Activated B cell treated with CpG ODN at 0.5 μM for 24 hours (primary cell): ENCODE measurements at places on chromosomes 7 and 10.
A peak's percentile ranks its signal among the peaks of the same experiment; 100 is the strongest.

DNA sequence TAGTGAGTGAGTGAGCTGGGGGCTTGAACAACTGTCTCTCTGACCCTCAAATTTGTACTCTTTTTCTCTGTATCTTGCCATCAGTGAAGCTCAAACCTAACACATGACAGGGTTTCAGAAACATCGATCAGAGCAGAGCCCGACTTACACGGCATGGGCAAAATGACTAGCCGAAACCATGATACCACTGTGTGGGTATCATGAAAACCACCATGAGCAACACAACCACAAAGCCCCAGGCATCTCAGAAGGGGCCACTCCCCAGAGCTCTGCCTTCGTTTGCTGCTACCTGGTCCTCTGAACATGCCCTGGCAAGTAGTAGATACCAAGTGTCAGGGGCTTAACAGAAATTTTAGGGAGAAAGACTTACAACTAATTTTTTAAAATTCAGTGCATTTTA lies 308.5 kb downstream of the WDR11 start:
- DNase-seq = no peak

- no peak for DNase-seq
Measured at GRCh38 chr10:132304756-132305509, 2.8 kb downstream of the STK32C start.

GRCh38 chr7:46654546-46655443 lies 733.7 kb upstream of the IGFBP3 start:
- no peak for DNase-seq

GRCh38 chr7:15495170-15495569 lies 66.6 kb downstream of the AGMO start:
- DNase-seq = no peak

DNA sequence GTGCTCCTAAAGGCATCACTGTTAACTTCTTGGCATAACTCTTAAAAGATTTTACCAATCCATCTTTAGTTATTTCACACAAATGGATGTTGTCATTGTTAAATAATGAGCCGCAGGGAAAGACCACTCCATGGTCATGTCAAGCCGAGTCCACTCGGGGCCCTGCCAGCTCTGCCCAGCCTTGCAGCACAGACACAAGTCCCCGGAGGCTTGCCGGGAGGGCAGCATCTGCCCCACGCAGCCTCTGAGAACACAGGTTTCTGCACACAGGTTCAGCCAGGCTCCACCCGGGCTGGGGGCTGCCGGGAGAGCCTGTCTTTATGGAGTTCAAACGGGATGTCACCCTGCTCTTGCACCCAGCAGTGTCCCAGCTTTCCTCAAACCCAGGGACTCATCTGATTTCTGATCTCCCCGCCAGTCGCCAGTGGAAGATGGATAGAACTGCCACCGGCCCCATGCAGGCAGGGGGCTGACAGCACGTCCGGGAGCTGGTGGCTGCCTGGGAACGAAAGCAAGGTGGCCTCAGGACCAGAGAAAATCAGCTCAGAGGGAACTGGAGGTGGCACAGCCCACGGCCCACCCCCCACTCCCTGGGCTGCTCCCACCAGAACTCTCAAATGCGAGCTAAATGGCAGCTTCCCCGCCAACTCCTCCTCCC lies 156.2 kb downstream of the TCERG1L start:
- DNase-seq = no peak

DNA sequence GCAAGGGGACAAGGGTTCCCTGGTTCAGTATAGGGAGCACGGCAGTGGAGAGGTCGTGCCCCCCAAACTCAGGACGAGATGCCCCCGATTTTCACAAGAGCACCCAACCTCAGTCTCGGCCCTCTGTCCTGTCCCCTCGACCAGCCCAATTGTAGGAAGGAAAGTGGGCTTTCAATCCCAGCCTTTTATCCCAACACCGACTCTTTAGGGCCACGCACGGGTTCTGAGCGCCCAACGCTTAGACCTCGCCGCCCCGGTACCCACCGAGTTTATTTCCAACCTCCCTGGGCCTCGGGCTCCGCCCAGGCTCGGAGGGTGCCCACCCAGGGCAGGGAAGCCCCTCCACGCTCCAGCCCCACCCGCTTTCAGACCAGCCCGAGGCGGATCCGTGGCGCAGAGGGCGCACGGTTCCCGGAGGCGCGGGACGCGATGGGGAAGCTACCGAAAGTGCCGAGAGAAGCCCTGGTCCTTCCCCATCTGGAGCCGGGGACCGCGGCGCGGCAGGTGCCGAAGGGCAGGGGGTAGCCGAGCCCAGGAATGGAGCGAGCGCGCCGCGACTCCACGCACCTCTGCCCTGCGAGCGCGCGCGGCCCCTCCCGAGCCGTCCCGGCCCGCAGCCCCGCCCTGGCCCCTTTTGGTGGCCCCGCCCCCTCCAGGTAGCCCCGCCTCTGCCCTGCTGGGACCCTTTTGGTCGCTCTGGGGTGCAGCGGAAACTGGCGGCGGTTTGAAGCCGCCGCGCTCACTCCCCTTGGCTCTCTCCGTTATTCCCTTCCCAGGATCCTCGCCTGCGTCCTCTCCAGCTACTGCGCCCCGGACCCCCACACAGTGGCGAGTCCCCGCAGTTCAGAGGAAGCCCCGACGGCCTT lies 20.4 kb downstream of the GRID2IP start:
- DNase-seq = peak; percentile 71

DNA sequence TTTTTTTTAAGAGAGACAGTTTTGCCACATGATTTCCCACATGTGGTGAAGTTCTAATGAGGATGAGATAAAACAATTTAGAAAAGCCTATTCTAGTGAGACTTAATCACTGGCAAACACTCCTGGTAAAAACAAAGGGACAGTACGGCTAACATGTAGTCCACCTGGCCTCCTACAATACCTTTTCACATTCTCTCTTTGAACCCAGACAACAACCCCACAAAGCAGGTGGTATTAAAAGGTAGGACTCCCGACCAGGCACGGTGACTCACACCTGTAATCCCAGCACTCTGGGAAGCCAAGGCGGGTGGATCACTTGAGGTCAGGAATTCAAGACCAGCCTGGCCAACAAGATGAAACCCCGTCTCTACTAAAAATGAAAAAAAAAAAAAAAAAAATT lies 12.4 kb downstream of the PARD3 start:
- no peak for DNase-seq

- DNase-seq = no peak
Measured at GRCh38 chr10:53134050-53134449, 361.5 kb upstream of the MBL2 start.

GRCh38 chr10:59234194-59234593 lies 57.8 kb downstream of the PHYHIPL start:
- no peak for DNase-seq

- no peak for DNase-seq
Measured at GRCh38 chr10:12801214-12802087, 200.1 kb downstream of the CCDC3 start.

- DNase-seq = no peak
Measured at GRCh38 chr10:104734433-104734832, 93.3 kb downstream of the SORCS3 start.

GRCh38 chr7:121803039-121803438 lies 69.9 kb upstream of the PTPRZ1 start:
- no peak for DNase-seq

DNA sequence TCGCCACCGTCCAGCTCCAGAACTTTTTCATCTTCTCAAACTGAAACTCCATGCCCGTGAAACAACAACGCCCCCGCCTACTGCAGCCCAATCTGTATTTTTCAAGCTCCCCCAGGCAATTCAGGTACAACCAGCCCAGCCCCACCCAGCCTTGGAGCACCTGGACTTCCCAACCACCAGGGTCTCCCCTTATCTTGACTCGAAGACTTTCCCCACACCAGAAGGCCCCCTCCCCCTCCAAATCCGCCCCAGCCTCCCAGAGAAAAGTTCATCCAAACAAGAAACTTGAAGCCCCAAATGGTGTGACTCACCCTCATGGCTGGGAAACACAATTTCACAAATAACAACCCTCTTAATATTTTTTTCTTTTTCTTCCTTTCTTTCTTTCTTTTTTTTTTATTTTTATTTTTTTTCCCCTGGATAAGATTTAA lies 10.6 kb downstream of the ZCCHC24 start:
- no peak for DNase-seq

- no peak for DNase-seq
Measured at GRCh38 chr7:136312592-136312991, 335.4 kb upstream of the MTPN start.

DNA sequence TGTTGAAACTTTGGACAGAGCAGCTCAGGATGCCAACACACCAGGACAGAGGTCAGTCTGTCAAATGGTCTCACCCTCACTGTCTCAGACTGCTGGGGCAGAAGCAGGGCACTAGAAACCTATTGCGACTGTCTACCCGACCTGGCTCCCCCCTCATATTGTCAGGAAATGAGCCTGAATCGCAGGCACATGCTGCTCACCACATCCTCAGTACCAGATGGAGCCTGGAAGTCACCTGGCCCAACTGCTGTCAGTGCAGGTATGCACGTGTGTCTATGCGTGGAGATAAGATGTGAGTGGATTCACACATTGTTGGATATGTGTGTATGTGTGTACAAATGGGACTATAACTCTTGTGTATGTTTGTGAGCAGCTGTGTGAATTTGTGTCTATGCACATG lies 3.2 kb upstream of the CDHR1 start:
- DNase-seq = no peak

- DNase-seq = no peak
Measured at GRCh38 chr7:12031186-12031585, 179.9 kb upstream of the TMEM106B start.

DNA sequence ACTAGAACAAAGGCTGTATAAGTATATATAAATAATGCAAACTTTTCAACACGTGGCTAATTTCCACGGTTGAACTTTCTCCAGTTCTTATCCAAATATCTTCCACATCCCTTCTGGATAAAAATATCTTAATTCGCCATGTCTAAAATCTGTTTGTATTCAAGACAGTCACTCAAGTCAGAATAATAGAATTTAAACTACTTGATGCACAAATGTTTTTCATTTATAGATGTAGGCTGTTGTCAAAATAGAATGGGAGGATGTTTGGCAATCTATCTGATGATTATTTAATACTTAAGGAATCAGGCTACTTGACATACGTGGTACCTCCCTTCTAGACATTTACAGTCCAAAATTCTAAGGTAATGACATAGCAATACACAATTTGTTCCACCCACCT lies 204.3 kb downstream of the TWIST1 start:
- DNase-seq = no peak

- DNase-seq = no peak
Measured at GRCh38 chr7:88150033-88150432, 69.8 kb downstream of the SRI start.

- DNase-seq = peak; percentile 30
Measured at GRCh38 chr7:191981-192649, at the start of gene FAM20C. TSS of gene FAM20C (plus strand) at chr7:192571. CDS start at chr7:193200, 629 bp downstream.

DNA sequence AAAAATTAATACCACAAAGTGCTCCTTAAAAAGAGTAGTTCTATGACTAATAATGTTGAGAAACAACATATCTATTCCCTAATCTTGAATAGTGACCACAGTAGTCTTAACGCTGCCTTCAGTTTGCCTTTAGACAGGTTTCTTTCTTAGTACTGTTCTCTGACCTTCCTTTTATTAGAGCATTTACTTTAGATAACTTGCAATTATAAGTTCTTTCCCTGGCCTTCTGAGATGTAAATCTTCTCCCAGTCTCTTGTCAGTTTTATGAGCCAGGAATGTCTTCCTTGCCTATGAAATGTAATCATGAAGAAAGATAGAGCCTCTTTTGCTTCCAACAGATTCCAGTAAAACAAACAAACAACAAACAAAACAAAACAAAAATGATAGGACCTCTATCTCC lies 1119.8 kb upstream of the LRRTM3 start:
- DNase-seq = no peak

DNA sequence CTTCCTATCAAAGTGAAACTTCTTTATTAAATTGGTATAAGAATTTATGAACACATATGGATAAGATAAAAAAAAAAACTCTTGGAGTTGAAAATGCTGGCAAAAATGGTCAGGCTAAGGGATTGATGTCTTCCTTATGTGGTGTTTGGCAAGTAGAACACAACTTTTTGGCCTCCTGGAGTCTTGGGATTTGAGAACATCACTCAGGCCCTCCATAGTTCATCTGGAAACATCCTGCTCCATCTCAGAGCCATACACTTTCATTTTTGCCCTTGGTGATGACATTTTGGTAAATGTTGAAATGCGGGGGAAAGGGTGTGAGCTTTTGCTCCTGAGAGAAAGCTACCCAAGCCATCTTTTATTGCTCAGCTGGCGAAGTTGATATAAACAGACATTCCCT lies 27.5 kb upstream of the BTBD16 start:
- no peak for DNase-seq

DNA sequence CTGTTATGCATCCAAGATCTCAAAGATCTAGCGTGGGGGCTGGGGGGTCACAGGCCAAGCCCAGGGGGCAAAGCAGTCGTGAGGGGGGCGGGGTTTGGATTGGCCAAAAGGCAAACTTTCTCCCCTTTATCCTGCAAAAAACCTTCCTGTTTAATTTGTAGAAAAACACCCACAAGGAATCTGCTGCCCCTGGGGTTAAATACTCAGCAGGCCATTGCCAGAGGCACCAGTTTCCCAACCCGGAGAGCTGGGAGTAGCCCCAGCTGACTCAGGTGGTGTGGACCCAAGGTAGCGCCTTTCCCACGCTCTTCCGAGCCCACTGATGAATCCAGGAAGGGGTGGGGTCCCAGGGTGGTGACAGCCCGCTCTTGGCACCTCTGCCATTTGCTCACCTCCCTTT lies 21.4 kb downstream of the KCP start:
- no peak for DNase-seq

DNA sequence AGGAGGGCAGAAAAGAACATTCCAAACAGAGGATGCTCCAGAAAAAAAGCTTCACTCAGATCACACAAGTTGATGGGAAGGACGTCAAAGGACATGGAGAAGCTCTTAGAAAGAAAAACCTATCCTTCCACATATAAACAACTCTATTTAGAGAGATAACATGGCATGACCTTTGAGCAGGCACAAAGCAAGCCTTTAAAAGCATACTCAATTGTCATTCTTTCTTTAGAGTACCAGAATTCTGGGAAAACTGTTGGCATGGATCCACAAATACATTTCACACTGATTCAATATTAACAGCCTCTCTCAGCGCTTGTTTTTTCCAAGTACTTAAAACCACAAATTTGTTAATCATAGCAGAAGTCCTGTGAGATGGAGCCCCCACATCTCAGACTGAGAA lies 7.3 kb upstream of the ABLIM1 start:
- DNase-seq = no peak

GRCh38 chr7:1136841-1137516 lies 23.0 kb downstream of the ZFAND2A start:
- no peak for DNase-seq

DNA sequence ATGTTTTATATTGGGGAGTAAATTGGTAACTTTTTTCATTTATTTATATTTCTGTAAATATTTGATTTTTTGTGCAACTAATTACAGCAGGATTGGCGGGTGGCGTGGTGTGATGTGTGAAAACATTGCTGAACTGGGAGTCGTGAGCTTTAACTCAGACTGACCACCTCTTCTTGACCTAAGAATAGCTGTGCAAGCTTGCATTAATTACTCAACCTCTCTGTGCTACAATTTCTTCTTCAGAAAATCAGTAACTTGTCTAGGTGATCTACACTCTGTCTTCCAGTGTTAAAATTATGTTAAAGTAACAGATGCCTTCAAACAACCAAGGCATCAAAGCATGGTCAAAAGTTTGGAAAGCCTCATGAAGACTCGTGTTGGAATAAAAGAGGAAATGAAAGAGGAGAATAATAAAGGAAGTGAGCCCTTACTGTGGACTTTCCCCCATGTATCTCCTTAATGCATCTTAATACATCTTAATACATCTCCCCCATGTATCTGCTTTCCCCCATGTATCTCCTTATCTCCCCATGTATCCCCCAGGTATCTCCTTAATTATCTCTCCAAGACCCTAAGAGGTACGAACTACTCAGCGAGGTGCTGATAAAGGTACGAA lies 71.2 kb downstream of the SVIL start:
- no peak for DNase-seq
